ENCODE measurements at places on chromosomes 6 and 20. TPM values are rescaled to one million over a fixed set of nuclear protein-coding genes. Genes with fewer than 3 reads are reported as not detected.

VGLL2 gene
- total RNA-seq, result 0.12 TPM

ULBP1 gene
- total RNA-seq, result 1.0 TPM

OGFR gene
- total RNA-seq, result 48.8 TPM

PSMG4 gene
- 30.6 TPM for total RNA-seq

MOG gene
- total RNA-seq, result 0.74 TPM

LATS1 gene
- 17.2 TPM for total RNA-seq

PLCG1 gene
- 206 TPM for total RNA-seq

FUT9 gene
- 6.8 TPM for total RNA-seq

C6orf163 gene
- total RNA-seq, result 3.1 TPM

GRCh38 chr20:60272790-60273189 is 314.6 kb downstream of the CDH26 start:
- no peak for DNase-seq

GRCh38 chr20:48065833-48066232 is 280.6 kb upstream of the SULF2 start:
- DNase-seq, result no peak

GRCh38 chr6:112251171-112251875 is 3.0 kb downstream of the LAMA4 start:
- no peak for DNase-seq

GRCh38 chr6:17418281-17419188 is 25.1 kb downstream of the CAP2 start:
- DNase-seq, result no peak

- no peak for DNase-seq
Observed at GRCh38 chr6:7468382-7469081, 72.9 kb upstream of the DSP start.

GRCh38 chr20:5748246-5748645 is 2.0 kb upstream of the SHLD1 start:
- no peak for DNase-seq

- DNase-seq, result no peak
Observed at GRCh38 chr6:148857798-148858390, 111.1 kb downstream of the UST start.

GRCh38 chr6:63193324-63193723 is 17.9 kb upstream of the FKBP1C start:
- no peak for DNase-seq

- DNase-seq, result peak; percentile 30
Observed at GRCh38 chr6:74409447-74409846, 713.4 kb downstream of the CD109 start.

GRCh38 chr6:56767892-56768531 is 125.3 kb upstream of the DST start:
- DNase-seq, result peak; percentile 36

- DNase-seq, result no peak
Observed at GRCh38 chr6:9140172-9140571, 704.8 kb upstream of the SLC35B3 start.

DNA sequence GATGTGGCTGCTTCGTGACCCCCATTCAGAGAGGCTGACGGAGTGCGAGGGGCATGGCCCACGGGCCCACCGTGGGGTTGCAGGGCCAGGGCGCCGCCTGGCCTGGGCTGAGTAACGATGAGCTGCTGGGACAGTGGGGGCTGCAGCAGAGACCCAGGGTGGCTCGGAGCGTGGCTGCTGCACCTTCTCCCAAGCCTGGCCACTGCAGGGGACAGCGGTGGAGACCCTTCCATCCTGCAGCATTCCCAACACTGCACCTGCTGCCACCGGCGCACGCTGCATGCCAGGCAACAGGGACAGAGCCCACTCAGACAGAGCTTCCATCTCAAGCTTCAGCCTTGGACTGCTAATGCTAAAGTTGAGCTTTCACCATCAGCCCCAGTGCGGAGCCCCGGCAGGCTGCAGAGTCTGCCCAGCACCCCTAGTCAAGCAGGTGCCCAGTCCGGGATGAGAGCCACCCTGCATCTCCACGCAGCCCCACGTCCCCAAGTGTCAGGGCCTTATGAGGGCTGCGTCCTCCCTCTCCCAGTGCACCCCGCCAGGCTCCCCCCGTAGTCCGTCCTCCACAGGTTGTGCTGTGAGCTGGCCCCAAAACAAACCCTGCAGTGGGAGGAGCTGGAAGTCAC is 89.4 kb upstream of the AFDN start:
- DNase-seq, result no peak

DNA sequence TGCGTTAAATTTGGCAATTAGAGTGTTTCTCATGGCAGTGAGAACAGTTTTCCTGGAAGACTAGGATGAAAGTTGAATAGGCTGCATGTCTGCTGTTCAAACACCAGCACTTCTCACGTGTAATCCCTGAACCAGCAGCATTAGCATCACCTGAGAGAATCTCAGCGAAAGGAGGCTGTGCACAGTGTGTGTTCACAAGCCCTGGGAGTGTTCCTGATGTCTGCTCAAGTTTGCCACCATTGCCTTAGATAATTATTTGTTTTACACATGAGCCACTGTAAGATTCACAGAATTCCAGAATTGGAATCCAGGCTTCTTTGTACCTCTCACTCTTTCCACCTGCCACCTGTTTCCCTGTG is 117.3 kb downstream of the JARID2 start:
- no peak for DNase-seq

- DNase-seq, result no peak
Observed at GRCh38 chr6:25629198-25629576, 22.8 kb upstream of the SCGN start.

DNA sequence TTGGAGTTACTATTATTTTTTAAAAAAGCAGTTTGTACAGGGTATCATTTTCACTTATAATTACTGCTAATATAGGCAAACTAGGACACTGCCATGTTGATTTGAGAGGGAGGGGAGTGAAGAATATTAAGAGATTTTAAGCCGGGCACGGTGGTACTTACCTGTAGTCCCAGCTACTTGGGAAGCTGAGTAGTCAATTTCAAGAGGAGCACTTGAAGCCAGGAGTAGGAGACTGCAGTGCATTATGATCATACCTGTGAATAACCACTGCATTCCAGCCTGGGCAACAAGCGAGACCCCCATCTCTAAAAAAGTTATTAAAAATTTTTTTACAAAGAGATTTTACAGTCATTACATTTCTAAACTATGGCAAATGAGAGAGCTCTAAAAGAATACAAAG is 35.7 kb downstream of the ADAT2 start:
- DNase-seq, result no peak
